ENCODE measurements at places on chromosomes 1 and 21. TPM values are rescaled to one million over a fixed set of nuclear protein-coding genes. Genes with fewer than 3 reads are reported as not detected.

Gene MGST3
- total RNA-seq: 210 TPM

Gene HCN3
- 3.4 TPM for total RNA-seq

Gene OVAAL
- not detected for total RNA-seq

Gene LCE2A
- total RNA-seq: not detected

Gene S100A7A
- not detected for total RNA-seq

Gene ZNF648
- total RNA-seq: not detected

Gene RGS1
- not detected for total RNA-seq

Gene SLC44A5
- total RNA-seq: 1.6 TPM

Gene G0S2
- total RNA-seq: 15.1 TPM

Gene PCSK9
- 0.53 TPM for total RNA-seq

Gene CXADR
- total RNA-seq: 30.6 TPM

Gene GUCA2B
- total RNA-seq: not detected

Gene C1orf87
- not detected for total RNA-seq

Gene MLLT11
- total RNA-seq: 77.4 TPM

Gene RSRP1
- 88.3 TPM for total RNA-seq

Gene MROH9
- not detected for total RNA-seq

Gene USF1
- total RNA-seq: 70.1 TPM

Gene CD160
- not detected for total RNA-seq

Gene IVL
- 0.16 TPM for total RNA-seq

Gene YTHDF2
- total RNA-seq: 91.3 TPM
